ENCODE measurements at places on chromosomes 4 and X.
A peak's percentile ranks its signal among the peaks of the same experiment; 100 is the strongest.

DNA sequence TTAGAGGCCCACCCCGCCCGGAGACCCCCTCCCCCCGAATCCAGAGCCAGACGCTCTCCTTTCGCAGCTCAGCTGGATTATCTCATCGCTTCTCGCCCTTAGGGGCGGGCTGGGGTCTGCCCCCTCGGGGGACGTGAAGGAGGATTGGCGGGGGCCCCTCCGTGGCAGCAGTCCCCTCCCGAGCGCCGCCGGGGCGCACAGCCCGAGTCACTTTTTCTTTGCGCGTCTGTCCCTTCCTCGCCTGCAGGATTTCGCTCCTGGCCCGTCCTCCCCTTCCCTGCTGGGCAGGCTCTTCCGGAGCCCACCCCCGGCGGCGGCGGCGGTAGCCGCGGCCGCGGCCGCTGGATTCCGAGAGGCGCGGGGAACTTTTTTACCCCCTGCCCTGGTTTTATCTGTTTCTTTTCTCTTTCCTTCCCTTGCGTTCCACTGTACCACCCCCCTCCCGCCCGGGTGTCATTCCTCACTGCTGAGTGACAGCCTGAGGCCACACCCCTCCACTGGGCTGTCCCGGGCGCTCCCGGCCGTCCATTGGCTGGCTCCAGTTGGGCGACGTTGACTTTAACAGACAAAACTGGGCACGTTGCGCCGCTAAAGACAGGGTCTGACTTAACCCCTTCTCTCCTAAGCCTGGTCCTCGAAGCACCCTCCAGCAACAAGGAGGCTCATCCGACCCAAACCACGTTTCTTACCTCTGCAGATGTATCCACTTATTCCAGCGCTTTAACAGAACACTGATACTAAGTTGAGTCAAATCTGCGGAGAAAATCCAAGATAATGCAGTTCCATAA is 492 bp upstream of the NKX3-2 start:
- DNase-seq: peak; percentile 68

DNA sequence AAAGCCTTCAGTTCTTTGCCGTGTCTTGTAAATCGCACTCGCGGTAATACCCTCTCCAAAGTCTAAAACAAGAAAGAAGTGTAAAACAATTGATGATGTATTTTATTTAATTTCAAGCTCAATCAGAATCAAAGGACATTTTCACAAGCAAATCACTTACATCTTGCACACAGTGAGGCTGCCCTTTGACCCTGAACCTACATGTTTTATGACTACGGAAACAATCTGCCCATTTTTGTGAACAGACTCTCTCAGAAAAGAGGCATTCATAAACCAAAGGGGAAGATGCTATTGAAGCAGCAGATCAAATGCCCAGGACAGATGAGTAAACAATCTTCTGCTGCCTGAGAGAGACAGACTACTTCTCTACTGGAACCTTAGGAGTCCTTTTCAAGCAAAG is 76.0 kb upstream of the DDX60 start:
- DNase-seq: no peak

DNA sequence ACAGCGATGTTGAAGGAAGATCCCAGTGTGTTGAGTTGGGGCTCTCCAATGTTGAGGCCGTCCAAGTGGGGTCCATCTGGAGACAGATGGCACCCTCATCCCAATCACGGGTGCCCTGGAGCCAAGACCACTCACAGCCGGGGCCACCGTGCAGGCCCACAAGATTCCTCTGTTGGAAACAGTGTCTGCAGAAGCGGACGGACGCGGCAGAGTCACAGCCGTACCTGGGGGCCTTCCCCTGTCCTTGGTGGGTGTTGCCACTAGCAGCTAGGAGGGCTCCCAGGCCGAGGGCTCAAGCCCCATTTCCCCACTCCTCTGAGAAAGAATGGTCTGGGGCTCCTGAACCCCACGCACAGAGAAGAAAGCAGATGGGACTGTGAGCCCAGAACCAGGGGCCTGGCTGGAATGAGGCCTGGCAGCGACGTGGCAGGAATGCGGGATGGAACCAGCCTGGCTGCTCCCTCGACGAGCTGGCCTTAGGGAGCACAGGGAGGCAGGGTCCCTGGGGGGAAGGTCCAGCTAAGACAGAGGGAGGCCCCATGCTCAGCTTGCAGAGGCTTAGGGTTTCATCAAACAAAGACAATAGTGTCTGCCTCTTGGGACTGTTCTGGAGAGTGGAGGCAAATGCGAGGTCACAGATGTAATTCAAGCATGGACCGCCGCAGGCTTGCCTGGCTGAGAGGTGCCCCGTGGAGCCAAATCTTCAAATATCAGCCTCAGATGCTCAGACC is 228.9 kb downstream of the AFAP1 start:
- DNase-seq: no peak

- DNase-seq: no peak
Observed at GRCh38 chr4:86493460-86493859, 100.7 kb upstream of the PTPN13 start.

DNA sequence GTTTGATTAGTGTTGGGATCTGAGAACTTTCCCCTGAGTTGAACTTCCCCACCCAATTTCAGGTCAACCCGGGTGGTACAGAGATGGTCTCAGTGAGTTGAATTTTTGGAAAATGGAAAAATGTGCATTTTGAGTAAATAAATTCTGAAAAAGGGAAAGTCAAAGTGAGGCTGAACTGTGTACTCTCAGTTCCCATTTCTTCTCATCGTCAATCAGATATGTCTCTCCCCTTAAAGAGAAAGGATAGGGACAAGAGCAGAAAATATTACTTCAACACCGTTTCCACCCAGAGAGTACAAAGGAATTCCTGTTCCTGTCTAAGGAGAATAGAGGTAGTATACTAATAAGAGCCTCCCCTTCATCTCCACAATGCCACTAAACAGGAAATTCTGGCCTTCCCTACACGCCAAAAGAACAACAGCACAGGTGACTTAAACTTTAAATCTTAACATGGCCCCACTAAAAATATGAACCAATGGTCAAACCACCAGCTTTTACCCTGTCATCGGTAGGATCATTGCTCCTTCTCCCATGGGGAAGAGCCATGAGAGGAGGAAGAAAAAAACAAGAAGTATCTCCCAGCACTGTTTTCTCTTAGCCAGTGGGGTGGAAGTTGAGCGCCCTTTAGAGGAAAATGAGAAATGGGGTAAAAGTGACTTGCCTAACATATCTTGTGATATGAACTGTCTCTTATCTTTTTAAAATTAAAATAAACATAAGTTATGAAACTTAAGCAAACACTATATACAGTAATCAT is 30.3 kb downstream of the BMP3 start:
- no peak for DNase-seq

DNA sequence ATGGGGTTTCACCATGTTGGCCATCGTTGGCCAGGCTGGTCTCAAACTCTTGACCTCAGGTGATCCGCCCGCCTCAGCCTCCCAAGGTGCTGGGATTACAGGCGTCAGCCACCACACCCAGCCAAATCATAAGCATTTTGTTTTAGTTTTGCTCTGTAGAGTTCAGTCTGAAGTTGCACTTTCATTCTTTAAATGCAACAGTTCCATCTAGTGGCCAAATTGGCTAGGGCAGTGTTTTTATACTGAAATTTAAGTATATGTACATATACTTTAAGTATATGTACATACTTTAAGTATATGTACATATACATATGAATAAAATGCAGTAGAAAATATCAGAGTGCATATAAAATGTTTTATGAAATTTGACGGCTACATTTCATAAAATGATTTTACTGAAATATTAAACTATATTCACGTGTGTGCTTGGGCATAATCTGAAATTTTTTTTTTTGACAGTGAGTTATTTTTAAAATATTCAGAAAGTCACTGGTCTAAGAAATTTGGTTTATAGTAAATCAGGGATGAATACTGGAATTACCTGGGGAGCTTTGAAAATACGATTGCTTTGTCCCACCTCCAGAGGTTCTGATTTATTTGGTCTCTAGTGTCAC is 145.5 kb downstream of the NWD2 start:
- peak; percentile 26 for DNase-seq

DNA sequence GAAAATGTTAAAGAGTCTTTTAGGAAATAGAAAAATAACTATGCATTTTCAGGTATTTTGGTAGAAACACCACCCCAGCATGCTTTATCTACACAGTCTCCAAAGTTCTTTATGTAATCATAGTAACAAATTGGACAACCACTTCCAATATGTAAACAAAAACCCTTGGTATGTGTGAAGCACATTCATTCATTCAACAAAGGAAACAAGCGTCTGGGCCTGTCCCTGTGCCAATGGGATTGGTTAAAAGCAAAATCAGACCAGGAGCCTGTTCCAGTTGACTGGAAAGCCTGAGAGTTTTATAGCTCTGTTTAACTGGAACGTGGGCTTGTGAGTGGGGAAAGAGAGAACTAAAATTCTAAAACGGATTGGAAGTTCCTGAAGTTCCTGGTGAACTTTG is 41.3 kb upstream of the TENM3 start:
- no peak for DNase-seq

DNA sequence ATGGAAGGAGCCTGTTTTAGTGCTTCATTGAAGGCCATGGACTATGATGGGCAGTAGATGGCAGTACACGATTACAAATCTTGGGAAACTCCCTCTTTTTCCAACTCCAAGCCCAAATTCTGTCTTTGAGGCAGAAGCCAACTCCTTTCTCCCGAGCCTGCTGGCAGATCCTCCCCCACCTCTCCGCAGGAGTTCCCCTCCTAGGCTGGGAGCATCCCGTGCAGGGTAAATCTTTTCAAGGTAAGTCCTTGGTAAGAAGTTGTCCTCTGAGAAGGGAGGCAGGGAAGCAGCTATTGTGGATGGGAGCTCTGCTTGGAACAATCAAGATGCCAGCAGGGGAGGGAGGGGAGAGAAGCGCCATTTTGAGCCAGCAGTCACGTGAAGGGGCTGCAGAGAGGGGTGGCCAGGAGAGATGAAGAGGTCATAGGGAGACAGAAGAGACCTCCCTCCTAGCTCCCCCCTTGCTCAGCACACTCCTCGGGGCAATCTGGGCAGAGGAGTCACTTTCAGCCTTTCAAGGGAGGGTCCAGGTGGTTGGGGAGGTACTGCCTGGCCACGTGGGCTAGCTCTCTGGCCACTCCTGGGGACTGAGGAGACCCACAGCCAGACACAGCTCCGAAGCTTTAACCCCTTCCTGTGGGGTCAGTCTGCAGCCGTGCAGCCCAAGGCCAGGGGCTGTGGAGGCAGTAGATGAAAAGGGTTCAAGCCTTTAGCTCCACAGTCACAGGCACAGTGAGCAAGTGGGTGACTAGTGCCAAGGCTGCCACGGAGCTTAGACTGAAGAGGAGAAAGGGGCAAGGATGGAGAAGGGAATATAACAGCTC is 9.6 kb downstream of the CC2D2A start:
- DNase-seq: peak; percentile 72

GRCh38 chr4:40337051-40337450 is 1.9 kb downstream of the CHRNA9 start:
- no peak for DNase-seq

DNA sequence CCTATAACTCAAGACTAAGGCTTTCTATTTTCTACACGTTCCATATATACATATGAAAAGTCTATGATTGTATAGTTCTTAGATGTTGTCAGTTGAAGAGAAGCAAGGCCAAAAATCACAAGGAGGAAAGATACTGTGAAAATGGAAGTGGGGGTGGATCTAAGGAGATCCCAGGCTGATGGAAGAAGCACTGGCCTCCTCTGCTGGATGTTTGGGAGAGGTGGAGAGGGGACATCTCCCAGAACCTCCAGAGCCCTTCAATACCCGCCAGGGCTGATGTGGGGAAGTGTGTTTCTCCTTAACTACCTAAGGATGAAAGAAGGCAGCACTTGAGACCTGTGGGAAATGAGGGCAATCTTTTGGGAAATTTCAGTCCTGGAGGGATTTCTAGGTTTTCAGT is 67.4 kb downstream of the RASGEF1B start:
- DNase-seq: no peak

- DNase-seq: no peak
Observed at GRCh38 chrX:31153475-31154047, 81.7 kb upstream of the FTHL17 start.

DNA sequence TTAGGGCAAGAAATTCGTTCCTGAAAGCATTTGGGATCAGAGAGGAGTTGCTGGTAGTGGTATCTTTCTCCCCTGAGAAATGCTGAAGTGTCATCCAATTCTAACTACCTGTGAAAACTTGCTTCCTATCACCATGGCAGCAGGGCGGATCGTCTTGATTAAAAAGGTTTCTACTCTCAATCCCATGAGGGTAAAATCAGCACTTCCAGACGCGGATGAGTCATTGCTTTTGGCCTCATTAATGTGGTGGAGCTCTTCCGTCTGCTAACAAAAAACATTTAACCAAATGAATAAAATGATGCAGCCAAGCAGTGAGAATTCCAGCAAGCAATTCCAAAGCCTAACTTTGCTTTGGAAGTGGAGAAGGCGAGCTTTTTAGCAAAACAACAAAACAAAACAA is 325.6 kb downstream of the CAMK2D start:
- peak; percentile 86 for DNase-seq

GRCh38 chr4:4590546-4590945 is 48.7 kb upstream of the STX18 start:
- no peak for DNase-seq

DNA sequence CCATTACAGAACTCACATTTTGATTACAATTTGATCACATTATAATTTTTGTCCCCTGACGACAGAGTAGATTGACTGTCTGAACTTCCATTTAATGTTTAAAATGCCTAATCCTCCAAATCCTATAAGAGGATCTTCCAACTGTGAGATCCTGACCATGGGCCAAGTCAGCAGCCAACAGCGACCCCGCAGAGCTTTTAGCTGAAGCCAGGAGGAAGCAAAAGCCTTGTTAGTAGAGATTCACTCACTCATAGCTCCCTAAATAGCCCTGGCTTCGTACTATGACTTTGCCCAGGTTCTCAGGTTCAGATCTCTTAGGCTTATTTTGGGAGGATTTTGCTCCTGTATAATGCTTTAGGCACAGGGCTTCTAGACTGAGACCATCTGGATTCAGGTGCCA is 413.1 kb downstream of the NKX6-1 start:
- no peak for DNase-seq

- DNase-seq: no peak
Observed at GRCh38 chrX:39504850-39505259, 592.9 kb downstream of the BCOR start.

GRCh38 chr4:48127231-48127630 is 6.8 kb downstream of the TXK start:
- DNase-seq: no peak

DNA sequence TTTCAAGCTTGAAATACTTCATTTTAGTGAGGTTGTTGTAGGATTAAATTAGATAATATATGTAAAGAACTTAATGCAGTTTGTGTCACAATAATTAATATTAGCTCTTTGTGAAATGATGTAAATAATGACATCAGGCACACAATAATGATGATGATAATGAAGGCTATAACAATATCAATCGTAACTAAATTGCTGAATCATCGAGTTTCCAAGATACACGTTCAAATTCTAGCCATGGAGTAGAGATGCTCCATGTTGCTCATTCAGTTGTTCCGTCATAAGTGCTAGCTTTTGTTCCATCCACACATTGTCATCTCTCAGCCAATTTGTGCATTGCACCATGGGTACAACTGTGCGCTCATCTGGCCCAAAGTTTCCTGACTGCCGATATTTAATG is 83.1 kb downstream of the CPXCR1 start:
- DNase-seq: no peak

GRCh38 chr4:169251291-169252235 is 19.2 kb downstream of the SH3RF1 start:
- DNase-seq: peak; percentile 51

GRCh38 chr4:74671080-74671698 is 123.1 kb downstream of the BTC start:
- DNase-seq: peak; percentile 77

GRCh38 chr4:25001509-25001908 is 29.2 kb downstream of the LGI2 start:
- no peak for DNase-seq
